ENCODE measurements at places on chromosomes 5 and 9. TPM values are rescaled to one million over a fixed set of nuclear protein-coding genes. Genes with fewer than 3 reads are reported as not detected.

GRCh38 chr9:126606483-126606870, 7.3 kb upstream of the LMX1B start:
- no peak overlapping the region for H3K27ac ChIP-seq
- H3K4me1 ChIP-seq: peaks cover 16% of the 10 kb centered on the region
- DNase-seq: no peak
- no peaks in the 10 kb centered on the region for H3K36me3 ChIP-seq

- no peaks in the 10 kb centered on the region for H3K27me3 ChIP-seq
- no peak for DNase-seq
- no peak overlapping the region for H3K27ac ChIP-seq
- H3K4me3 ChIP-seq: no peak overlapping the region
- no peaks in the 10 kb centered on the region for H3K4me1 ChIP-seq
Observed at GRCh38 chr5:171149333-171149732, 159.7 kb upstream of the TLX3 start.

- H3K27me3 ChIP-seq: no peaks in the 10 kb centered on the region
- no peak overlapping the region for H3K4me3 ChIP-seq
Observed at GRCh38 chr5:19928562-19929421, 59.2 kb downstream of the CDH18 start.

SSNA1 gene
- 46.0 TPM for total RNA-seq

All from heart left ventricle (tissue), 16 donors.